ENCODE measurements at places on chromosomes 16 and 17.
A peak's percentile ranks its signal among the peaks of the same experiment; 100 is the strongest.

DNA sequence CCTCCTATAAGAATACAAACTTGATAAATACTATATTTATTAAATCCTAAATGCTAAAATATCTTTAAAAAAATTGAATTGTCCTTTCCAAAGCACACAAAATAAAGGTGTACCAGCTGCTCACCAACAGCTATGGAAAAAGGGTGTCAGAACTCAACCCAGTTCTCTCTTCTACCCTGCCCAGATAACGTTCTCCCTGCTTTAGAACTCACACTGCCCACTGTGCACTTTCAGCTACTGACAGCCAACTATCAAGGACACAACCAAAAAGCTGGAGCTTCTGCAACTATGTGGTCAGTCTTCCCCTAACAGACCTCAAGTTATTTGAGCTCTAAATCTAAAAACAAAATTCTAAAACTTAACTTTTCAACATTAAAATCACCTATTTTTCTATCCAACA is 13.7 kb downstream of the AP1G1 start:
- no peak for DNase-seq

GRCh38 chr16:79605999-79606398 is 5.5 kb upstream of the MAF start:
- no peak for DNase-seq

- DNase-seq: no peak
Measured at GRCh38 chr17:676060-676700, 38.5 kb downstream of the VPS53 start.

GRCh38 chr17:51056813-51057510 is 63.7 kb downstream of the SPAG9 start:
- peak; percentile 60 for DNase-seq

- no peak for DNase-seq
Measured at GRCh38 chr17:77440560-77440981, 299.8 kb downstream of the SEC14L1 start.

GRCh38 chr16:78709137-78709884 is 609.9 kb downstream of the WWOX start:
- DNase-seq: no peak

- no peak for DNase-seq
Measured at GRCh38 chr17:2856727-2857126, 60.5 kb downstream of the RAP1GAP2 start.

DNA sequence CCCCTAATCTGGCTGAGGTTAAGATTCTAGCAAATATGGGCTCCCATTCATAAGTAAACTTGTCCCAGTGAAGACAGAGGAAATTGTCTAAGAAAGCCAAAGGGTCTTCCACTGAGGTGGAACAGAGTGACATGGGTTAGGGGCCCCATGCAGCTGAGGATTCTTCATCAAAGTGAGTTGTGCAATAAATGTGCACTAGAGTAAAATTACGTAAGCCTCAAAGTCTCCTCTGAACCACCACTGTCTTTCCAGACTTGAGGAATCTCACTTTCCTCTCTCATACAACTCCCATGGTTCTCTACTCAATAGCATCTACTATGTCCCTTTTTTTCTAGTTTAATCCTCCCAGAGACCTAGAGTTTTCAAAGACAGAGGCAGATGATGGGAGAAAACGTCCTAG is 132.4 kb downstream of the CA10 start:
- no peak for DNase-seq

DNA sequence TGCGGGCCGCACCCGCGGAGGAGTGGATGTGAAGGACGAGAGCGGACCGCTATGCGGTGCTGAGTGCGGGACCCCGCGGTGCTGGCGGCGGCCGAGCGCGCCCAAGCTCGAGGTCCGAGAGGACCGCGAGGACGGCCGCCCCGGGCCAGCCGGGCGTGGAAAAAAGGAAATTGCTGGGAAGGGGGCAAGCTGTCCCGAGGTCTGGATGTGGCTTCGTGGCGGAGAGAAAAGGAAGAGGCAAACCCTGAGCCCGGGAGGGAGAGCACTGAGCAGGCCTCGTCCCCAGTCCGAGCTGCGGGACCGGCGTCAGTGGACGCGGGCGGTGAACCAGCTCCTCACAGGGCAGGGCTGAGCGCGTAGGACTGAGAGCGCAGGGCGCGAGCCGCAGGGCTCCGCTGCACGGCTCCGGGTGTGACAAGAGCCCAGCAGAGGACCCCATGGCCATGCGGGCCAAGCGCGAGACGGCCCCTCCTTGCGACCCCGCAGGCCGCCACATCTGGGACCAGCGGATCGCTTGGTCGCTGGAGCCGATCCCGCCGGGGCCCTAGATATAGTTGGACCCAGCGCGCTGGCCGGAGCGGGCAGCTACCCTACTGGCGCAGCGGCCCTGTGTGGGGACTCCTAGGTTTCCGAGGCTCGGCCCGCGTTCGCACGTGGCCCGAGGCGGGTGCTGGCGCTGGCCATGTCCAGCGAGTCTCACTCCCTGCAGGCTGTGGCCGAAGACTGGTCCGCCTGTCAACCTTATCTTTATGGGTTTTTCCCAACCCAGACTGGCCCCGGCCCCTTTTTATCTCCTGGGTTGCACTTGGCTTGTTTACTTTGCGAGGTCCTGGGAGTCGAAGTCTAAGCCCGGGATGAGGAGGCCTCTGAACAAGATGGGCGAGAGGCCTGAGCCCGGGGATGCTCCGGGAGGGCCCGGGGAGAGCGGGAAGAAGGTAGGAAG is 2.4 kb downstream of the TBX4 start:
- no peak for DNase-seq

- peak; percentile 49 for DNase-seq
Measured at GRCh38 chr16:53131363-53132071, 76.7 kb downstream of the CHD9 start.

GRCh38 chr16:6122401-6122800 is 1024.8 kb upstream of the EEF2KMT start:
- no peak for DNase-seq

- no peak for DNase-seq
Measured at GRCh38 chr17:41633556-41634199, 9.3 kb upstream of the KRT17 start.

DNA sequence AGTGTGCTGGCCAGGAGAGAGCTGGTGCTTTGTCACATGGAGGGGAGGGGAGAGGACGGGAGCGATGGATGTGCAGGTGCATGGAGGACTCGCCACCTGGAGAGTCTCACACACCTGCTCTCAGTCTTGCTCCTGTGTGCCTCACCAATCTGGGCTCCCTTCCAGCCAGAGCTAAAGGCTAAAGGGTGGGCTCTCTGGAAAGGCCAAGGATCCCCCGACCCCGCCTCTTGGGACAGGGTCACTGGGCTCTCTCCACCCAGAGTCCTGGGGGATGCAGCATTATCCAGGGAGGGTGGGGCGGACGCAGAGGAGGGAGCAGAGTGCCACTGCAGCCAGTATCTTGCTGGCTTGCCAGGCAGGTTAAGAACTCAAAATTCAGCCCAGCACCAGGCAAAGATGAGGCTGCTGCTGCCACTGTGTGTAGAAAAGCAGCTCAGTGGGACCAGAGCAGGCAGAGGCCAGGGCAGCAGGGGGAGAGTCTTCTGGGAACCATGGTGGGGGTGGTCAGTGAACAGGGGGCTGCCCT is 5.4 kb upstream of the STAT5B start:
- no peak for DNase-seq

DNA sequence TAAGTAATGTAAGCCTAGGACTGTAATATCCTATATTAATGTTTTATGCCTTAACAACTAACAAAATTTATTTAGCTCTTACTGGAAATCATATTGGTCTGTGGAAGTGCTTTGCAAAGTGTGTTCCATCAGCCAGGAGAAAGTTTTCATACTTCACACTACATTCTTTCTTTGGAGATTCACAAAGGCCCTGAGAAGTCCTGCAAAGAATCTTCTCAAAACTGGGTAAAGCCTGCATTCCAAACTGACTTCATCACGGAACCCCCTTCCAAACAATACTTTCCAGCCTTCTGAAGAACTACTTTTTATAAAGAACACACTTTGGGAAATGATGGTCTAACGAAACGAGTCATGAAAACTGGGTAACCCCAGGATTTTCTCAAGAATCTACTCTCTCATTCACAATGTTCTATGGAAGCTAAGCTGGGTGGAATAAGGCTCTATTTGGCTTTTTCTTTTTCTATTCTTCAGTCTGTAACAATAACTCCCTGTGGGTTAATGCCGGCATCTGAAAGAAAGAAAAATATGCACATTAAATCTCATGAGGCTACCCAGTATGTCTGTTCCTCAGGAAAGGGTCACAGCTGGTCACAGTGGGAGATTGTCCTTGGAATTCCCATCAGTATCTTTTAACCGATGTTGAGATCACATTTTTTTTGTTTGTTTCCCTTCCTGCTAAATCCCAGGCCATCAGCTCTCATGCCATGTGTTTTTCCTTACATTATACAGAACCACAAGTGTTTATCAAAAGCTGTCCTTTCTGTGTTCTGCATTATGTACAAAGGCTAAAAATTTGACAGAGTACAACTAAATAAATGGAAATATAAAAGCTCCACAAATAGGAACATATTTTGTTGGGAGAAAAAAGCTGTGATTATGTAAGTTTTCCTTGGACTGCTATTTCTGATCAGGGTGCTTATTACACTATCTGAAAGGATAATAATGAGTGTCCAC is 12.8 kb upstream of the AKAP1 start:
- no peak for DNase-seq

GRCh38 chr16:67177743-67178699 is 5.7 kb downstream of the MATCAP1 start:
- no peak for DNase-seq

DNA sequence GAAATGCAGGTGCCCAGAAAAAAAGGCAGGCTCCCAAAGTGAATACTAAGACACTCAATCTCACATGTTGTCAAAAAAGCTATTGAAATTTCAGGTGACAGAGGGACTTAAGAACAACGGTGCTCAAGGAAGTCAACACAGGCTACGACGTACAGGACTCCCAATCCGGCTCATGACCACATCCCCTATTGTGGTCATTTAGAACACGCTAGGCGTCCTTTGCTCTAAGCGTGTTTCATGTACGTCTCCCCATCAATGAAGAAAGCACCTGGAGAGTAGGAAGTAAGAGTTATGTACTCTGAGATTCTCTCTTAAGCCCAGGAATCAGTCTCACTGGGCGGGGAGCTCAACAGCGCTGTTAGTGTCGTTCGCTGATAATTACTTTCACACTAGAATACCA is 94.1 kb downstream of the MRM3 start:
- no peak for DNase-seq

- no peak for DNase-seq
Measured at GRCh38 chr16:56343661-56344517, 81.5 kb downstream of the AMFR start.

GRCh38 chr17:64653325-64653984 is 8.7 kb downstream of the SMURF2 start:
- no peak for DNase-seq

DNA sequence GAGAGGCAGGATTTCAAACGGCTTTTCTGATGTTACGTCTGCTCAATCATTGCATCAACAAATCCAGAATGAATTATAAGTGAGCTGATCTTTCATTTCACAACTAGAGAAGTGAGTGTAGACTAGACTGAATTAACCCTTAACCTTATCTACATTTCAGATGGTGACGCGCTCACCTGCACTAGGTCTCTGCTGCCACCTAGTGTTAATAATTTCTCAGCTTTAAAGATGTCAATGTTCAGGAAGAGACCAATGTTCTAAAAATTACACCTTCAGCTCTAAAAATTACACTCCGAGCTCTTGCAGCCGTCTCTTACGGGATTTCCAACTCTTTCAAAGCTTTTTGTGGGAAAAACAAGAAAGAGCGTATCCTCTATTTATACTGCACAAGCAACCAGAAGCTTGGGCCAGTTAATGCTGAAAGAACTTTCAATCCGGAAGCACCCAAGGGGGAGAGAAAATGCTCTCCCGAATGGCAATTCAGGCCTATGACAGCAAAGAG is 88.2 kb upstream of the FA2H start:
- DNase-seq: no peak

DNA sequence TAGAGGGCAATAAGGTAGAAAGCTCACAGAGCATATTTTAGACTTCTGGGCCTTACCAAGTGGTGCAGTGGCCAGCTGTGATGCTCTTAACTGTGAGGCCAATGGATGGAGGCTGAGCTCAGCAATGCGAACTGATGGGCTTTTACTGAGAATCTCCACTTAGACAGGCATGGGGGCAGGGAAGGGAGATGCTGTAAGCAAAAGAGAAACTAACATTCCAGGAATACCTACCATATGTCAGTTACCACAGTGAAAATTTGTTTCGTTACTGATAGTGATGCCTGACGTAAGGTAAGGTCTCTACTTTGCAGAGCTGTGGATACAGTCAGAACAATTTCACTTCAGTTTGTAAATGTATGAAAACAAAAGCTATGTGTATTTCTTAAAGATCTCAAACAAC is 250.6 kb upstream of the ZFHX3 start:
- DNase-seq: no peak

DNA sequence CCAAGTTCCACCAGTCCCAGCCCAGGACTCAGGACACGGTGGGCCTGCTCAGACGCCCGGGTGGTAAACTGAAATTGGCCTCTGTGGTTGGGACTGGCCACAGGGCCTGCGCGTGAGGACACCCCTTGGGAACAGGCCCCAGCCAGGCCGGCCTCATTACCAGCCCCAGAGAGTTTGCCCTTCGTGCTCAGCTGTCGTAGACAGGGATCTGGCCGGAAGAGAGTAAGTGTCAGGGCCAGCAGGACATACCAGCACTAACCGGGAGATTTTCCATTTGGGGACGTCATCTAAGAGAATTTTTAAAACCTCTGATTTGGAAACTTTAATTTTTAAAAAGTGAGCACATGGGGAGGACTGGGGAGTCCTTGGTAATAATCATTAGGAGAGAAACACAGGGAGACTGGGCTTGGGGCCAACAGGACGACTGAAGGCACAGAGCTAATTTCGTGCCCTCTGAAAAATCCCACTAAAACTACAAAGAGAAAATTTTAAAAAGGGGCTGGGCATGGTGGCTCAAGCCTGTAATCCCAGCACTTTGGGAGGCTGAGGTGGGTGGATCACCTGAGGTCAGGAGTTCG is 2.4 kb upstream of the RBFOX3 start:
- no peak for DNase-seq

- DNase-seq: no peak
Measured at GRCh38 chr17:56718515-56718914, 115.2 kb downstream of the C17orf67 start.

DNA sequence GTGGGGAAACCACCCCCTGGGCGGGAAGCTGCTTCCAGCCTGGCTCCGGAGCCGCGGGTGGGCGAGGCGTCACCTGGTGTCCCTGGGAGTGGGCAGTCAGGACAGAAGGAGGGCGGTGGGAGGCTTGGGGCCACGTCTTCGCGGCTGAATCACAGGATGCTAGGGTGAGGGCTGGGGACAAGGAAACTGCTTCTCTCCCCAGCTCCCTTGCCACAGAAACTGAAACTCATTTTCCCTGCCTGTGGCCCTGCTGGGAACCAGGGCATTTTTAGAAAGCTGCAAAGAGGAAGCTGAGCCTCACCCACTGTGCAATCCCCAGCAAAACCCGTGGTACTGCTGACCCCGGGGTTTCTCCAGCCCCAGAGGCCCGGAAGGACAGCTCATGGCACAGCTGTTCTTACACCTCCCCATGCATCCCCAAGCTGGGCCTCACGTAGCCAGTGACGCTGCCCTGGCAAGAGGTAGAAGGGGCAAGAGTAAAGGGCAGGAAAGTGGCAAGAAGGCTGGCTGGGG is 8.2 kb downstream of the RHBDF2 start:
- DNase-seq: peak; percentile 68

GRCh38 chr17:5794385-5794784 is 210.1 kb upstream of the NLRP1 start:
- DNase-seq: no peak

- DNase-seq: no peak
Measured at GRCh38 chr16:15507301-15507958, 73.0 kb downstream of the BMERB1 start.
